ENCODE measurements at places on chromosomes 1 and 21.
A peak's percentile ranks its signal among the peaks of the same experiment; 100 is the strongest.

DNA sequence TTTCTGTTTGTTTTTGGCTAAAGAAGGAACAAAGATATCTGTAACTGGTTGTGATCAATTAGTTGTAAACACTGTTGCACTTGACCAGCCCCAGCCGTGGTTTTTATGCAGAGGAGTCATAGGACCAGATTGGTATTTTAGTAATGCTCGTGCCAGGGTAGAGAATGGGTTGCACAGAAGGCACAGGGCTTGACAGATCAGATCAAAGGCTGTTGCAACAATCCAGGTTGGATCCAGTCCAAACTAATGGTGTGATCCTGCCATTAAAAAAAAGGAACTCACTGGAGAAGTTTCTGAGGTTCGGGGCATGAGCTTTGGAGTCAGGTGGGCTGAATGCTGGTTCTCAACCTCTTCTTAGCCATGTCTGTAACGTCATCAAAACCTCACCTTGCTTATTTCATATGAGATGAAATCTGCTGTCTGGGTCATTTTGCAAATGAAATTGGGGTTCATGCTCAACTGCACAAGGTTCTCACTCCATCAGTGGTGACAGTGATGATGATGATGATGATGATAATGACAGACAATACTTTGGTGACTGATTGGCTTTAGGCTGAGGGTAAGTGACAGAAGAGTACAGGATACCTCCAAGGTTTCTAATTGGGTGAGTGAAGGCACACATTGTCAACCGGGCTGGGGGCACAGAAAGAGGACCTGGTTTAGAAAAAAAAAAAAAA, 43.1 kb downstream of the ZNF281 start:
- no peaks in the 10 kb centered on the region for H3K36me3 ChIP-seq
- no peaks in the 10 kb centered on the region for H3K4me1 ChIP-seq
- no peak overlapping the region for H3K27ac ChIP-seq
- no peak overlapping the region for H3K4me3 ChIP-seq

GRCh38 chr1:2582391-2582790, 4.2 kb upstream of the PRXL2B start:
- H3K27me3 ChIP-seq = no peaks in the 10 kb centered on the region
- H3K4me3 ChIP-seq = no peak overlapping the region
- no peaks in the 10 kb centered on the region for H3K36me3 ChIP-seq
- H3K27ac ChIP-seq = no peak overlapping the region
- no peak for DNase-seq

- H3K4me3 ChIP-seq = no peak overlapping the region
- no peaks in the 10 kb centered on the region for H3K36me3 ChIP-seq
- DNase-seq = no peak
- H3K27ac ChIP-seq = no peak overlapping the region
- H3K27me3 ChIP-seq = peaks cover 5% of the 10 kb centered on the region
These were observed 5.2 kb downstream of the GPR25 start for GRCh38 chr1:200877839-200878551.

DNA sequence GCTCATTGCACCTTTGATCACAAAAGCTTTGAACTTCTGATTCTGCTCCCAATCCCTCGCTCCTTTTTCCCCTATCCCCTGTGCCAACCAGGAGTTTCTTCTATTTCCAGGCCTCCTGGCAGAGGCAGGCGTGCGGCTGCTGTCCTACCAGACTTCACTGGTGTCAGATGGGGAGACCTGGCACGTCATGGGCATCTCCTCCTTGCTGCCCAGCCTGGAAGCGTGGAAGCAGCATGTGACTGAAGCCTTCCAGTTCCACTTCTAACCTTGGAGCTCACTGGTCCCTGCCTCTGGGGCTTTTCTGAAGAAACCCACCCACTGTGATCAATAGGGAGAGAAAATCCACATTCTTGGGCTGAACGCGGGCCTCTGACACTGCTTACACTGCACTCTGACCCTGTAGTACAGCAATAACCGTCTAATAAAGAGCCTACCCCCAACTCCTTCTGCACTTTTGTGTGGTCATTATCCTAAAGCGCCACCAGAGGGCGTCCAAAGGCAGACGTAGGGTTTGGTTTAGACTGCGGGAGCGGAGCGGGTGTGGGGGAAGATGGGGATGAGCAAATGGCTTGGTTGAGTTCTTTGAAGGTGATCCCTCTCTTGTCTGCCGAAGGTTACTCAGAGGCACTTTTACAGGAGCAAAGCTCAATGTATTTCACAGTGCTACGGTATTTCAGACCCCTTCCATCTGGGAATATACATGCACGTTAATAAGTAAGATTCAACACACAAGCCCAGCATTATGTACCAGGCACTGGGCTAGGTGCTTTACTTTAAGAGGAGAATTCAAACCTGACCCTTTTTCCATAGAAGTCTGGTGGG, 24.7 kb downstream of the HMGCS2 start:
- no peak overlapping the region for H3K4me3 ChIP-seq
- H3K27ac ChIP-seq = no peak overlapping the region
- no peaks in the 10 kb centered on the region for H3K27me3 ChIP-seq
- DNase-seq = peak; percentile 46
- no peaks in the 10 kb centered on the region for H3K36me3 ChIP-seq

- H3K27me3 ChIP-seq = no peaks in the 10 kb centered on the region
- H3K4me3 ChIP-seq = no peak overlapping the region
- DNase-seq = no peak
- no peak overlapping the region for H3K27ac ChIP-seq
- peaks cover 4% of the 10 kb centered on the region for H3K4me1 ChIP-seq
These were observed 180.6 kb downstream of the CAMTA1 start for GRCh38 chr1:6965935-6966241.
